Calu3 (cell line): ENCODE measurements at places on chromosomes 1 and 21. TPM values are rescaled to one million over a fixed set of nuclear protein-coding genes. Genes with fewer than 3 reads are reported as not detected.
A peak's percentile ranks its signal among the peaks of the same experiment; 100 is the strongest.

The HMGCL gene
- 23.1 and 27.8 TPM in 2 replicates for total RNA-seq

The FAM3B gene
- total RNA-seq = 0.47 and 0.71 TPM in 2 replicates

GRCh38 chr1:14190508-14190907 lies 408.0 kb upstream of the KAZN start:
- no peak overlapping the region for H3K4me3 ChIP-seq
- no peak for DNase-seq

The LYPD8 gene
- not detected in 2 replicates for total RNA-seq

GRCh38 chr1:94651076-94651475 lies 109.5 kb upstream of the F3 start:
- DNase-seq = no peak
- peaks cover 28% of the 10 kb centered on the region for H3K36me3 ChIP-seq
- H3K4me3 ChIP-seq = no peak overlapping the region
- H3K27me3 ChIP-seq = no peaks in the 10 kb centered on the region
- H3K27ac ChIP-seq = peak overlapping the region; percentile 58

DNA sequence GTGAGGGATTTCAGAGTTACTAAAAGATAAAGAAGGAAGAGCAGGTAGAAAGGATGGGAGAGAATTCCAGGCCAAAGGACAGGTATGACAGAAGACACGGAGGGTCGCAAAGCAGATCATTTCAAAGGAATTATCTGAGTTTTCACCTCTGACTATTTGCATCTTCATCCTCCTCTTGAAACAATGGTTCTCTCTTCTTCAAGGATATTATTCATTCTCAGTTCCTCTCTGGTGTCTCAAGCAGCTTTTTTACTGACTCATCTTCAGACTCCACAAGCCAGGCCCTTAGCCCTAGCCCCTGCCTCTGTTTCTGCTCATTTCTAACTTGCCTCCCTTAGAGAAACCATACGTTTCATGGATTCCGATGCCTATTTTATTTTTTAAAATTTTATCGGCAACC lies 15.0 kb downstream of the DDX59 start:
- peaks cover 9% of the 10 kb centered on the region for H3K4me1 ChIP-seq
- no peak overlapping the region for H3K27ac ChIP-seq
- H3K36me3 ChIP-seq = no peaks in the 10 kb centered on the region

- no peaks in the 10 kb centered on the region for H3K4me1 ChIP-seq
- no peaks in the 10 kb centered on the region for H3K27me3 ChIP-seq
- peak; percentile 29 for DNase-seq
- H3K36me3 ChIP-seq = peaks cover 27% of the 10 kb centered on the region
Measured at GRCh38 chr1:15684468-15685291, 560 bp downstream of the PLEKHM2 start.

The ARF1 gene
- total RNA-seq = 510 and 512 TPM in 2 replicates

The CNR2 gene
- not detected in 2 replicates for total RNA-seq
